ENCODE measurements at places on chromosomes 13 and 19.

GRCh38 chr19:6616011-6616410 is 25.1 kb upstream of the CD70 start:
- no peak overlapping the region for H3K4me3 ChIP-seq
- DNase-seq, result no peak
- no peaks in the 10 kb centered on the region for H3K36me3 ChIP-seq
- no peaks in the 10 kb centered on the region for H3K27me3 ChIP-seq

GRCh38 chr13:77860507-77860981 is 58.1 kb downstream of the EDNRB start:
- H3K36me3 ChIP-seq, result no peaks in the 10 kb centered on the region
- no peak for DNase-seq
- no peaks in the 10 kb centered on the region for H3K27me3 ChIP-seq
- H3K27ac ChIP-seq, result no peak overlapping the region
- no peaks in the 10 kb centered on the region for H3K4me1 ChIP-seq

- no peak overlapping the region for H3K27ac ChIP-seq
- no peaks in the 10 kb centered on the region for H3K36me3 ChIP-seq
- H3K4me1 ChIP-seq, result no peaks in the 10 kb centered on the region
Observed at GRCh38 chr19:4360081-4360569, 16.8 kb downstream of the MPND start.

- H3K27me3 ChIP-seq, result no peaks in the 10 kb centered on the region
- no peak within 1 kb of the TSS for H3K4me3 ChIP-seq
- no peak for DNase-seq
- no peaks in the 10 kb centered on the region for H3K36me3 ChIP-seq
Observed at GRCh38 chr19:35138305-35138892, at the start of gene FXYD1. Gene FXYD1 (plus strand): TSS chr19:35138824. CDS start chr19:35140080, 1,256 bp downstream.

- DNase-seq, result no peak
- no peaks in the 10 kb centered on the region for H3K36me3 ChIP-seq
- H3K27me3 ChIP-seq, result peaks cover 4% of the 10 kb centered on the region
- no peak overlapping the region for H3K27ac ChIP-seq
- H3K4me1 ChIP-seq, result peaks cover 29% of the 10 kb centered on the region
Observed at GRCh38 chr13:30572859-30573275, 44.9 kb upstream of the USPL1 start.

DNA sequence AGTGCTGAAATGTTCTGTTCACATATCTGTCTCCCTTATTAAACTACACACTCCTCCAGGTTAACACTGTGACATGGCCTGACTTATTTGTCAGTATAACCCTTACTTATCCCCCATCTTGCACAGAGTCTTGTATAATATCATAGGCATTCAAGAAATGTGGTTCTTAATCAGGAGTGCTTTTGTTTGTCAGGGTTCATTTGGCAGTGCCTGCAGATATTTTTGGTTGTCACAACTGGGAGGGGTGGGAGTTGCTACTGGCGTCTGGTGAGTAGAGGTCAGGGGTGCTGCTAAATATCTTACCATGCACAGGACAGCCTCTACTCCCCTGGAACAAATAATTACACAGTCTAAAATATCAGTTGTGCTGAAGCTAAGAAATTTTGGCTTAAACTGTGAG is 20.4 kb upstream of the OBI1 start:
- no peaks in the 10 kb centered on the region for H3K27me3 ChIP-seq
- no peaks in the 10 kb centered on the region for H3K36me3 ChIP-seq
- no peak overlapping the region for H3K4me3 ChIP-seq
- no peak for DNase-seq
- H3K4me1 ChIP-seq, result no peaks in the 10 kb centered on the region

Measured in CD8-positive, alpha-beta memory T cell (primary cell).